Dorsolateral prefrontal cortex (tissue), 122 donors: ENCODE measurements at places on chromosomes 7 and 10.
A peak's percentile ranks its signal among the peaks of the same experiment; 100 is the strongest.

GRCh38 chr10:58514111-58514770 lies 1.6 kb downstream of the BICC1 start:
- DNase-seq = no peak

DNA sequence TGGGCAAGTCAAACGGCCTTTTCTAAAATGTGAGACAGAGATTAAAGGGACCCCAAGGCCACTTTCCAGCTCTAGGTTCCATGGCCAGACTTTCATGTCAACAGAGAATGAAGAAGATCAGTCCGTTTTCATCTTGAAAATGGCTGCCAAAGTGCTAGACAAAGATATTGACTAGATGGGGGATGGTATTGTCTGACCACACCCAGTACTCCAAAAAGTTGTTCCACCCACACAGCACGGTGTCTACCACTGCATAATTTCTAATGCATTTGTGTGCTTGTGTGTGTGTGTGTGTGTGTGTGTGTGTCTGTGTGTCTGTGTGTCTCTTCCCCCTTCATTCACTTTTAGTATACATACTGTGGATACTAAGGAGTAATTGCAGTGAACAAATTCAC lies 1.3 kb downstream of the COL1A2 start:
- no peak for DNase-seq

DNA sequence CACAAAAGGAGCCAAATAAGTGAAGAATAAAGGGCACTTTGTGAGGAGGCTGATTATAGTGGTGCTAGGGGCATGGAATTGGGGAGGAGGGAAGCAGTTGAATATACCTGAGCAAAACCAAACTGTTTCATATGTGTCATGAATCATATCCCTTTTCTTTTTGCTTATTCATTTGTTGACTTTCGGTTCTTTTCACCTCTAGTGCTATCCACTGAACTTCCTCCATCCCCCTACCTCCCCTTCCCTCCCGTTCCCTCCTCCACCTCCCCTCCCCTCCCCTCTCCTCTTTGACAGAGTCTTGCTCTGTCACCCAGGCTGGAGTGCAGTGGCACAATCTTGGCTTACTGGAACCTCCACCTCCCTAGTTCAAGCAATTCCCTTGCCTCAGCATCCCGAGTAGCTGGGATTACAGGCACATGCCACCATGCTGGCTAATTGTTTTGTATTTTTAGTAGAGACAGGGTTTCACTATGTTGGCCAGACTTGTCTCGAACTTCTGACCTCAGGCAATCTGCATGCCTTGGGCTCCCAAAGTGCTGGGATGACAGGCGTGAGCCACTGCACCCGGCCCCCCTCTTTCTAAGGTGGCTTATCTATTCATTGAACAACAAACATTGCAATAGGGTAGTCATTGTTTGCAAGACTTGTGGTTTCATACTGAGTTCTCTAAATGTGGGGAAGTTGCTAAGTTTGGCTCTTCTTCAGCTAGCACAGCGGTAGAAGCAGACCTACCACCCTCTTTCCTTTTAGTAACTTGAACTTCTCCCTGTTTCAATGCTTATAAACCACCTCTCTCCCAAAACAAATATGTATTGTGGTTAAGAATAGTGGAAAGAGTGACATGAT lies 150.4 kb upstream of the PRPS1L1 start:
- DNase-seq = no peak

DNA sequence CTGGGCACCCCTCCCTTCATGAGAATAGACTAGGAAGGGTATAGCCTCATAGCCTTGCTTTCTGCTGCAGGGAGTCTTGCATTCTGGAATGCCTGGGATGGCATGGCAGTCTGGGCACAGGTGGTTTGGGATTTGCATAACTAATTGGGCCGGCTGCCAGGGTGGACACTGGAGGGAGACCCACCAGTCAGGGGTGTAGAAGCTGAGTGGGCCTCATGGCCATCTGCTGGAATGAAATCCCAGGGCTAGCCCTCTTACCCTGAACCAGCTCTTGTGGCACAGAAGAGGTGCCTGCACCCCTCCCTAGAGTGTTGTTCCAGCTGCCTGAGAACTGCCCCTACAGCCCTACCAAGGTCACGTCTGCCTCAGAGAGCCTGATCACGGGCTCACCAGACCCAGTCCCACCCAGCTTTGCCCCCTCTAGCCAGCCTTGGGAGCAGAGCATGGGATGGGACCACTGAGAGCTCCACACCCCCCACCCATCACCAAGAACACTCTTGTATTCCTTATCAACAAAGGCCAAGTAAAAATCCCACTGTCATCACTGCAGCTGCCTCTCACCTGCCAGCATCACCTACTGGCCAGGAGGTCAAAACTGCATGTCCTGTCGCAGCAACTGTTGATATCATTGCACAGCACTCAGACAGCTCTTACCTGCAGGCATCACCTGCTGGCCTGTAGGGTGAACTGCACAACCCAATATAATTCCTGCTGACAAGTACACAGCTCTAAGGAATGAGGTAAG lies 148.9 kb downstream of the ZEB1 start:
- DNase-seq = no peak

- DNase-seq = peak; percentile 46
Observed at GRCh38 chr7:67788669-67789068, 792.0 kb downstream of the TYW1 start.

GRCh38 chr7:137670222-137671064 lies 176.3 kb downstream of the DGKI start:
- no peak for DNase-seq

- peak; percentile 51 for DNase-seq
Observed at GRCh38 chr7:44633254-44634186, 27.1 kb downstream of the OGDH start.

DNA sequence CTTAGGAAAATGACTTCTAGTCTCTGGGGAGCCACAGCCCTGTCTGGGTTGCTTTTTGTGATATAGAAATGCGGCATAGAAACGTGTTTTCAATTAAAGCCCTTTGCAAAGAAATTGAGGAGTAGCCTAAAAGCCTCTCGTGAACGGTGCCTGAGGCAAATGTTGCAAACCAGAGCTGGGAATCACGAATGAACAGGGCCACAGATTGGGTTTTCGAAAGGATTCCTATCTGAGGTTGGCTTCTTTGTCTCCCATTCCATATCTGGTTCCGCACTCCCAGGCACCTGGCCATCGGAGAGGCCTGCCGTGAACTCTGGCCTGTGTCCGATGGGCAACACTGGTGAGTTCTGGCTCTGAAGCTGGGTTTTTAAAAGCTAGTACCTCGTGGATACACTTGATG lies 221.6 kb downstream of the TCF7L2 start:
- DNase-seq = no peak

GRCh38 chr10:317926-318325 lies 182.7 kb downstream of the ZMYND11 start:
- DNase-seq = no peak

GRCh38 chr7:81676813-81677212 lies 93.0 kb downstream of the HGF start:
- DNase-seq = no peak

GRCh38 chr7:7256731-7257274 lies 74.5 kb downstream of the C1GALT1 start:
- no peak for DNase-seq

DNA sequence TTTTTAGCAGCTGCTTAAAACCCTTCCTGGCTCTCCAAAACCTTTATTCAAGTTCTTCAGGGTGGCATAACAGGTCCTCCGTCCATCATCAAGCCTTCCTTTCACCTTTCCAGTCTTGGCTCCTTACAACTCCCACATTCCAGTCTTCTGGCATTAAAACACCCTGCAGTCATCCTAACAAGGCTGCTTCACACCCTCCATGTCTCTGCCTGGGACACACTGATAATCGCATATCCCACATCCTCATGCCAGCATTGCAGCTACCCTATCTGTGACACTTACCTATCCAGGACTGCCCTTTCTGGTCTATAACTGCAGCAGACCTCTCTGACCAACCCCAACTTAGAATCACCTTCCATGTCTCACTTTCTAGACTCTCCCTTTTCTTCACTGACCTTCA lies 2.6 kb upstream of the TLL2 start:
- no peak for DNase-seq

DNA sequence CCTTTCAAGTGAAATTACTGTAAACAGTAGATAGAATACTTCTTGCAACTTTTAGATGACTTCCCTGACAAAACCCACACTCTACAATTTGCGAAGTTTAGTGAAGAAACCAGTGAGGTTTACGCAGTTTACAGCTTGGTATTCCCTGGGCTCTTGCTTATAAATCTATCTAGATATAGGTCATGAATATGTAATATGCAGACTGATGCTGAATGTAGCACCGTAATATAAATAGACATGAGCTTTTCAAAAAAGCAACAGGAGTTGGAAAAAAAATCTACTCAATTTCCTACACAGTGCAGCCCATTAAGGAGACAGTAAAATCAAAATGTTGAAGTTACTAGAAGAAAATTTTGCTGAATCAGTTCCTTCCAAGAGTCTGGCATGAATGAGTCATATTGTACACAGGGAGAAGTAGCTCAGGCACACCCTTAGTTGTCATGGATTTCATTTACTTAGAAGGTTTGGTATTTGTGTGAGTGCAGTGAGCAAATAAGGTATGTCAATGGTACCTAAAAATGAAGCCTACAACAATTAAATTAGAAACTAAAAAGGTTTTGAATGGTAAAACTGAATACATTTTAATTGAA lies 67.7 kb upstream of the NEUROD6 start:
- DNase-seq = no peak

GRCh38 chr7:116708248-116708647 lies 36.3 kb downstream of the MET start:
- no peak for DNase-seq

GRCh38 chr7:80307227-80307856 lies 172.7 kb downstream of the GNAI1 start:
- no peak for DNase-seq

DNA sequence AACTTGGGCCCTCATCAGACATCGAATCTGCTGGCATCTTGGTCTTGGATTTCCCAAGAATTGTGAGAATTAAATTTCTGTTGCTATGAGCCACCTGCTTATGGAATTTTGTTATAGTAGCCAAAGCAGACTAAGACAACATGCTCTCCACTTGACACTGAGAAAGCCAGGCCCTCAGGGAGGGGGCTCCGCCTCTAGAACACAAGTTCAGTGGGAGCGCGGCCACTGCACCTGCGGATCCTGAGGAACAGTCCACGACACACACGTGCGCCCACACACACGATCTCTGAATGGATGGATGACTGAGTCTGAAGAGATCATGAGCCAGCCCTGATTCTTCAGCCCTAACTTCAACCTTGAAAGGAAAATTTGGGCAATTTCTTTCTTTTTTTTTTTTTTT lies 73.7 kb downstream of the CTBP2 start:
- no peak for DNase-seq

DNA sequence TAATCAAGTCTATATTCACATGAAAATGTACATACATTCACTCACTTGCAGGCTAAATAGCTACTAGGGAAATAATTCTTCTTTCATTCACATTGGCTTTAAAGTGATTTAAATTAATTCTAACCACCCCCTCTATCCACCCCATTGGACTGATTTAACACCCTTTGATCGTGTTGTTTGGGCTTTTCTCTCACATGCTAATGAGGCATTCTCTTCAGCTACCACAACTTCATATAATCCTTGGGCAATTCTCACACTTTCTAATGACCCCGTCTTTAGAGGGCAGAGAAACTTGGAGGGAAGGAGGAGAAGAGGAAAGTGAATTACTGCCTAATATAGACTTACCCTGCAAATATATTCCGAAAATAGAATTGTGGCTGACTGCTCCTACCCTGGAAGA lies 24.6 kb downstream of the GRM3 start:
- no peak for DNase-seq

GRCh38 chr10:116985611-116986010 lies 19.4 kb downstream of the SHTN1 start:
- no peak for DNase-seq

DNA sequence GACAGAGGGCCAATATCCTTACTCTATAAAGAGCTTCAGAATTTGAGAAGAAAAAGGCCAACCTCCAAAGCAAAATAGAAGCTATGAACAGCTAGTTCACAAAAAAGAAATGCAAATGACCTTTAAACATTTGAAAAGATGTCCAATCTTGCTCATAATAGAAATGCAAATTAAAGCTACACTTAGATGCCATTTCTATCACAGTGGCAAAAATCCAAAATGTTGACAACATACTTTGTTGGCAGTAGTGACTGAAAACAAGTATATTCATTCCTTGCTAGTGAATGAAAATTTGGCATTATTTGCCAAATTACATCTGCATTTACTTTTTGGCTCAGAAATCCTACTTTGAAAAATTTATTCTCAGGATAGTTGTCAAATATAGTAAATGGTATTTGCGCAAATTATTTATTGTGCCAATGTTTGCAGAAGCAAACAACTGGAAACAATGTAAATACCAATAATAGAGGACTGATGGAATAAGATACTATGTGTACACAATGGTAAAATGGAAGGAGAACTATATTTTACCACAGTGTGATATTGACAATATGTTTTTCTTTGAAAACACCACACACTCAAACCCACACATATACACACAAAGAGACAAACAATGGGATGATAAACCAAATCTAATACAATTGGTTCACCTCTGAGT lies 9.4 kb downstream of the TMEM106B start:
- no peak for DNase-seq

GRCh38 chr7:141534757-141535737 lies 16.2 kb upstream of the AGK start:
- DNase-seq = no peak

DNA sequence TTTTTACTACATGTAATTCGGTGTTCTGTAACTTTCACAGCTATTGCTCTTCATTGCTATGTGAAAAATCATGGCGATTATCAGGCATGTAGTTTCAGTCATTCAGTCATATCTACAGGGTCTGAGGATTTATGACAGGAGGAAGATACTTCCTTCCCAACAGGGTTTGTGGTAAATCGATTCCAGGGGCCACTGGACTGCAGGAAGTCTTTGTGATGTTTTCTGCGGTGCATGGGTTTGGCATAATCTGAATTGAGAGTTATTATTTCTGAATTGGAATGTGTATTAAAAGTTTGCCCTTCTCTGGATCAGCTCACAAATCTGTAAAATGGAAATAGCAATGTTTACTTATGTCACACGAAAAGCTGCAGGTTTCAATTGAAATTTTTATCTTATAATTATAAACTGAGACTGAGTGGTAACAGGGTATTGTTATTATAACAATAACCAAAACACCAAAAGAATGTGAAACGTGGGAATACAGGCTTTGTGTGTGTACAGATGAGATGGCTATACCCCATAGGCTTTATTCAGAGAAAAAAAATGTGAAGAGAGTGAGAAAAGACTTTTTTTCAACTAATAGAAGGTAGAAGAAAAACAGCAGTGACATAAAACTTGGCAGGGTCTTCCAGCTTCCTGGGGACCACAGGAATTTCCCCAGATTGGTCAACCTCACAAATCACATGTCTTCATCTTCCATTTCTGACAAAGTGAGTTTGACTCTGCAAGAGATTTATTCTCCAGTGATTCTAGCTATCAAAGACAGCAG lies 307.7 kb upstream of the NFE2L3 start:
- no peak for DNase-seq

DNA sequence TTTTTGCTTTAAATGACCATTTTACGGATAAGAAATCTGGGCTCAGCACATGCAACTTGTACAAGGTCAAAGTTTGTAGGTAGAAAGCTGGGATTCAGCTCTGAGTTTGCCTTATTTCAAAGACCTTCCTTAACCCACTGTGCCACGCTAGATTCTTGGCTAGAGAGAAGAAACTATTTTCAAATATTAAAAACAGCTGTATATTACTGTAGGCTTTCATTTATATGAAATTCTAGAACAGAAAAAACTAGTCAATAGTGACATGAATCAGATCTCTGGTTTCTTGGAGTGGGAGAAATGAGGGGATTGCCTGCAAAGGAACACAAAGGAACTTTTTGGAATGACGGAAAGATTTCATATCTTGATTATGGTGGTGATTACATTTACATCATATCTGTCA lies 53.0 kb upstream of the C1GALT1 start:
- no peak for DNase-seq

GRCh38 chr7:3559278-3559677 lies 258.2 kb downstream of the SDK1 start:
- DNase-seq = no peak

GRCh38 chr10:128629111-128630096 lies 503.2 kb upstream of the MKI67 start:
- no peak for DNase-seq
